NCI-H1105 treated with DMSO at 0.1 percent for 48 hours (cell line): ENCODE measurements at places on chromosomes 2 and 18.

GRCh38 chr2:241204490-241204889 lies 16.0 kb downstream of the ANO7 start:
- DNase-seq: no peak

DNA sequence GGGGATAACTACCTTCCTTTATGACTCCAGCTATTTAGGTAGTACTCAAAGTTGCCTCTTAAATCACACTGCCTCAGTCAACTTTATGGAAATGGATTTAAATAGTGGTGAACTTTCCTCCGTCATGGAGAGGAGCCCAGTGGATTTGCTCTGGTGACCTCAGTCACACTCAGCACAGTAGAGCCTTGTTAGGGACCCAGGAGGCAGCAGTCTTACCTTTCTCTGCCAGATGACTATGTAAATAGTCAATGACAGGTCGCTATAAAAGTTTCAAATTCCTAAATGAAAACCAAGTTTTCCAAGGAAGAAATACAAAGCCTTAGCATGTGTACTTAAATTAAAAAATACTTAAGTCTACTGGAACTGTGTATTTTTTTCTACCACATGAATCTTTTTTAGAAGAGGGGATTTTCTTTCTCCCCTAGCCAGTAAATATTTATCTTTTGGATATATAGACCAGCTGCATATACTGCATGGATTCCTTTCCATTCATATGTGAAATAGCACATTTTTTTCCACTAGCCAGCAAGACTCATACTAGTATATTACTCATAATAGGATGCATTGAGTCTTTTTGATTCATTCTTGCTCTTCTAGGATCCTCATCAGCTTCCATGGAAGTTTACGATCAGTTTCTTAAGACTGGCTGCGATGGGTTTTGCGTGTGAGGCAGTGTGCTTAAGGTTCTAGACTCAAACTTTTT lies 147.1 kb downstream of the FMNL2 start:
- no peak for DNase-seq

- no peak for DNase-seq
Measured at GRCh38 chr2:231391981-231392380, 3.5 kb upstream of the B3GNT7 start.

DNA sequence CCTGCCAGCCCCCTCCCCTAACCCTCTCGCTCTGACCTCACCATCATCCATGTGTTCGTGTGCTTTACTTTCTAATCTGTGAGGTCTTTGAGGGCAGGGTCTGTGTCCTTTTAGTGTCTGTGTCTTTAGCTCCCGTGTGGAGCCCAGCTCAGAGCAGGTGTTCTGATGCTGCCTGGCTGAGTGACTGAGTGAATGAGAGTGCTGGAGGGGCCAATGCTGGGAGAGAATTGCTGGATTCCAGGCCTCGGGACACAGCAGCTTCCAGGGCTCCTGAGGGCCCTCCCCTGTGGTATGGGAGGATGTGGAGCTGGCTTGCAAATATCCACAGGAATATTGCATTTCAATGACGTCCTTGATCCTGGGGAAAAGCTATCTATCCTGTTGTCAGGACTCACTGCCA lies 160.6 kb downstream of the ANKRD30B start:
- DNase-seq: no peak

GRCh38 chr2:166881177-166881576 lies 7.1 kb upstream of the XIRP2 start:
- DNase-seq: no peak

DNA sequence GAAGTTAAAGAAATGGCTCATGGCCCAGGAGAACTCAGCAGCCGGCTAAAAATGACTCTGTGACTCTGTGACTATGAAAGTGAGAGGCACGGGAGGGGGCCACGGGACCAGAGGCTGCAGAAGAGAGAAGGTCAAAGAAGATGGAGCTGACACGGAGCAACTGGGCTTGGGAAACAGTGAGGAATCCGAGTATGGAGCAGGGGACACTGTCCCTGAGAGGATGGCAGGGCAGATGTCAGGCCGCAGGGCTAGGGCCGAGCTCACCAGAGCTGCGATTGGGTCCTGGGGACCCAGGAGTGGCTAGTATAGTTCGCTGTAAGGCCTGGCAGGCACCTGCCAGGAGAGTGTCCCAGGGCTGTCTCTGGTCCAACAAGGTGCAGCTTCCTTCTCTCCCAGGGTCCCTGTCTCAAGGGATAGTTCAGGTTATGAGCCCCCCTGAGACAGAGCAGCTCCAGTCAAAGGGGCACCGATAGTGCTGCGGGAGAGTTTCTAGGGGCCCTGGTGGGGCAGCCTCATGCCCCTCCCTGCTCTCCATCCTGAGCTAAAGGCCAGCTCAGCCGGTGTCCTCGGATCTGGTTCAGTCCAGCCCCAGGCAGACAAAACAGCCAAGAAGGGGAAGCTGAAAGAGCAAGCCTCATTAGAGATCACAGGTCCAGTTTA lies 42.7 kb downstream of the CIB4 start:
- no peak for DNase-seq

DNA sequence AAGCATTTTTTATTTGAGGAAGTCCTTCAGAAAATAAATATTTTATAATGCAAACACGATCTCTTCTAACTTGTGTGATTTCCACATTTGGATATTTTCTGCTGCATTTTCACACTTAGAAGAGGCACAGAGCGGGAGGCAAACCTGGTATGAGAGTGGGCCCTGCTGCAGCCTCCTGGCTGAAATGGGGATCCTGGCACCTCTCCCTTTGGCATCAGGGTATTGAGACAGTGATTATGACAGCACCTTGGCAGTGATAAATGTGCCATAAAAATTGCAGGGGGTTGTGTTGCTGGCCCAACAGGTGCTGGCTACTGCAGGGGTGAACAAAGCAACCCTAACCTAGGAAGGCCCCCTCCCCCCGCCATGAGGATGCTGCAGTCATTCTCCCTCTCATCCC lies 128.6 kb downstream of the TSN start:
- no peak for DNase-seq

GRCh38 chr2:1590596-1591460 lies 153.5 kb downstream of the PXDN start:
- no peak for DNase-seq

GRCh38 chr2:177058747-177059146 lies 153.8 kb upstream of the HNRNPA3 start:
- no peak for DNase-seq

- DNase-seq: no peak
Measured at GRCh38 chr2:156459720-156460119, 23.5 kb downstream of the GPD2 start.

DNA sequence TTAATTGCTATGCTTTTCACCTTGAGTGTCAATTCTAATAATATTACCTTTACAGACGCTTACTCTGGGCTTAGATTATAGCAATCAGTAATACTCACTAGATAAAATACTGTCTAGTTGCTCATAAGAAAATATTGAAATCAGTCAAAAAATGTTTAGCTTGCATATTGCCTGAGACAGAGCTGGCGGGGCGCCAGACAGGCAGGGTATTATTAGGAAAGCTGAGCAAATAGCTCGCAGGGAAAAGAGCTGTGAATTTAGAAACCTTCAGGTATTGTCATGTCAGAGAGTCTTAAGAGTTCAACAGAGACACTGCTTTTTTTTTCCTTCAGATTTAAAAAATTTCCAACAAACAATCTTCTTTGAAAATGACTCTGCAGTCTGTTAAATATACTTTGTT lies 118.4 kb downstream of the MEIS1 start:
- peak; percentile 87 for DNase-seq

DNA sequence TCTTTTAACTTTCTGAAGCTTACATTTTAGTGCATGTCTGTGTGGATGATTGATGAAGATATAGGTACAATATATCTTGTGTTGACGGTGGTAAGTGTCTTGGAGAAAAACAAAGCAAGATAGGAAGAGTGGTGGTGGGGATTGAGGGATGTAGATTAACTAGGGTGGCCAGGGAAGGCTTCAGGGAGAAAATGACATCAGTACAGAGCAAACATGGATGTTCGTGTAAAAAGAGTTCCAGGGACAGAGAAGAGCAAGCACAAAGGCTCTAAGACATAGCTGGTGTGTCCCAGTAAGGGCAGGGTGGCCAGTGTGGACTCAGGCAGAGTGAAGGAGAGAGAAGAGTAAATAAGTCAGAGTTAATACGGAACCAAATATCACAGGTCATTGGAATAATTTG lies 2.7 kb upstream of the CERS6 start:
- DNase-seq: no peak

DNA sequence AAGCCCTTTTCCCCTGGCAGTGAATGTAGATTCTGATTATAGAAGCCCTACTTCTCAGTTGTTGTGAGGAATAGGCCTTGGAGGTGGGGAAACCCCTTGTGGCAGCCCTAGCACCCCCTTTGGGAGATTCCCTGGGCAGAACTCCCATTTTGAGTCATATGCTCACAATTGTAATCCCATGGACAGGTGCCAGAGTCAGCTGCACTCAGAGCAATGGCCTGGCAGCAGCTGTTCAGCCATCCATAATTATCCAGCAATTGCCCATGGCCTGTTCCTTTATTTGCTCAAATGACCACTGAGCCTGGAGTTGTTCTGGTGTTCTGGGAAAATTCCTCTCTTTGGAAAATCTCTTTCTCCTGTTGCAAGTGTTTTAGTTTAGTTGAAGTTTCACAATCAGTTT lies 71.7 kb downstream of the PTRHD1 start:
- peak; percentile 70 for DNase-seq

- DNase-seq: no peak
Measured at GRCh38 chr2:96106991-96107707, 9.2 kb downstream of the ADRA2B start.

- DNase-seq: no peak
Measured at GRCh38 chr2:201414099-201415023, 36.9 kb downstream of the TRAK2 start.

DNA sequence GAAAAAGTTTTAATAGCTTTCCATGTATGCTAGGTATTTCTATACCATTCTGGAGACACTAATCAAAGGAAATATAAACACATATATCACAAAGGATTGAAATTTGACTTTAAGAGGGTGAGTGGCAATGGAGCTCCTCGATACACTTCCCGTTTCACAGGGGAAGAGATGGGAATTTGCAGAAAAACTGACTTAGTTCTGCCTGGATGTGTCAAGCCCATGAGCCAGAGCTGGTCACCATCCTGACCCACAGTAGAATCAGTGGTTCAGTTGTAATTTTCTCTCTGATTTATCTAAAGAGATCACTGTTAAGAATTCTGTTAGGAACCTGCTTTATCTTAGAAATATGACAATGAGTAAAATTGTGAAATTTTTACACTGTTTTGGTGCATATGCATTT lies 34.2 kb downstream of the PLCL1 start:
- no peak for DNase-seq

GRCh38 chr18:7946734-7947377 lies 379.7 kb downstream of the PTPRM start:
- no peak for DNase-seq

DNA sequence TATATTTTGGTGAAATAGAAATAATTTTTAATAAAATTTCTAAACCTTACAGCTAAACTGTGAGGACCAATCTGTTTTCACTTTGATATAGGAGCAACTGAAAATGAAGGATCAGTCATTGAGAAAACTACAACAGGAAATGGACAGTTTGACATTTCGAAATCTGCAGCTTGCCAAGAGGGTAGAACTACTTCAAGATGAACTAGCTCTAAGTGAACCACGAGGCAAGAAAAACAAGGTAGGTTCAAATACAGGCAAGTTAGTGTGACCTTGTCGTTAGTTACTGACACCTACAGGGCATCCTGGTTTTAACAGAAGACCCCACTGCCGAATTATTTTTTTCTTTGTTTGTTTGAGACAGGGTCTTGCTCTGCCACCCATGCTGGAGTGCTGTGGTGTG lies 75.5 kb upstream of the STON1 start:
- no peak for DNase-seq

DNA sequence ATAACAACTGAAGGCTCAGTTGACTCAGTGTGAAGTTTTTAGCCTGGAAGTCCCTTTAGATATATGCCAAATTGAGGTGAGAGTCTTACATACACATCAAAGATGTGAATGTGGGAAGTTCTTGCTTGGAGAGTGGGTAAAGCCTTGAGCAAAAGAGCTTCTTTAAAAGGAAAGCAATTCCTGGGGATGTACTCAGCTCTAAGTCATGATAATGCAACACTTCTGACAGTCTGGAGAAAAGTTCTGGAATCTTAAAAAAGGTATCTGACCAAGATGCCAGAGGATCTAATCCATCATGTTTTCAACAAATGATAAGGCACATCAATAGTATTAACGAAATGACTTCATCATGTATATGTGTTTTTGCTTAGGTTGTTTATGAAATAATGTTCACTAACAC lies 351.2 kb downstream of the CDH19 start:
- no peak for DNase-seq

DNA sequence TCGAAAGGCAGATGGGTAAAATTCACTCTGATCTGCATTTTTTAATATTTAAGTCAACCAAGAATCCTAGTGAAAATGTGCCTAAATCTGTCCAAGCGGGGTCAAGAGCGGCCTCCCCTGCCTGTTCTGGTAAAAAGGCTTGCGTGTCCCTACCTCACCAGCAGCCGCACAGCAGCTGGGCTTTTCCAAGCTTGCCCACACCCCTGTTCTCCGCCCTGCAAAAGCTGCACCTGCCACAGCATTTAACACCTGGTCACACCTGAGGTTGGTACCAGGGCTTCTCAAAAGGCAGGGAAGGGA lies 25.8 kb upstream of the TMEM182 start:
- no peak for DNase-seq

- no peak for DNase-seq
Measured at GRCh38 chr2:199946196-199946595, 9.1 kb downstream of the TYW5 start.

- no peak for DNase-seq
Measured at GRCh38 chr2:36088716-36089328, 266.8 kb upstream of the CRIM1 start.
